ENCODE measurements at places on chromosomes 3 and 15.

GRCh38 chr15:98856532-98856907 is 151.1 kb downstream of the PGPEP1L start:
- DNase-seq, result no peak

DNA sequence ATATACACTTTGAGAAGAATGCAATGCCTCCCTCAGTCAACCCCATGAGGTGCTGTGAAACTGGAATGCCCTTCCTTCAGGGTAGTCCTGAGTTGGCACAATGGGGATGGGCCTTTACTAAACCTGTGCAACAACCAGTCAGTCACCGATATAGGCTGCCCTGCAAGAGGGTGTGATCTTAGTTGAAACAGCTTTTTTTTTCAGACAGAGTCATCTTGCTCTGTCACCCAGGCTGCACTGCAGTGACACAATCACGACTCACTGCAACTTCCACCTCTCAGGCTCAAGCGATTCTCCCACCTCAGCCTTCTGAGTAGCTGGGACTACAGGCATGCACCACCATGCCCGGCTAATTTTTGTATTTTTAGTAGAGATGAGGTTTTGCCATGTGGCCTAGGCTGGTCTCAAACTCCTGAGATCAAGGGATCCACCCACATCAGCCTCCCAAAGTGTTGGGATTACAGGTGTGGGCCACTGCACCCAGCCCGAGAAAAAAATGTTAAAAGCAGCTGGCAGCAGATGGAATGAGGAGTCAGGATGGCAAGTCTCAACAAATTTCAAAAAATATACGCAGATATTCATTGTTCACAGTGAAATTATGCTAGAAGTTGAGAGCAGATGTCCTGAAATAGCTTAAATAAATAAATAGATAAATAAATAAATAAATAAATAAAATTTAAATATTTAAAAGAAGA is 31.8 kb downstream of the MYO5A start:
- DNase-seq, result no peak

DNA sequence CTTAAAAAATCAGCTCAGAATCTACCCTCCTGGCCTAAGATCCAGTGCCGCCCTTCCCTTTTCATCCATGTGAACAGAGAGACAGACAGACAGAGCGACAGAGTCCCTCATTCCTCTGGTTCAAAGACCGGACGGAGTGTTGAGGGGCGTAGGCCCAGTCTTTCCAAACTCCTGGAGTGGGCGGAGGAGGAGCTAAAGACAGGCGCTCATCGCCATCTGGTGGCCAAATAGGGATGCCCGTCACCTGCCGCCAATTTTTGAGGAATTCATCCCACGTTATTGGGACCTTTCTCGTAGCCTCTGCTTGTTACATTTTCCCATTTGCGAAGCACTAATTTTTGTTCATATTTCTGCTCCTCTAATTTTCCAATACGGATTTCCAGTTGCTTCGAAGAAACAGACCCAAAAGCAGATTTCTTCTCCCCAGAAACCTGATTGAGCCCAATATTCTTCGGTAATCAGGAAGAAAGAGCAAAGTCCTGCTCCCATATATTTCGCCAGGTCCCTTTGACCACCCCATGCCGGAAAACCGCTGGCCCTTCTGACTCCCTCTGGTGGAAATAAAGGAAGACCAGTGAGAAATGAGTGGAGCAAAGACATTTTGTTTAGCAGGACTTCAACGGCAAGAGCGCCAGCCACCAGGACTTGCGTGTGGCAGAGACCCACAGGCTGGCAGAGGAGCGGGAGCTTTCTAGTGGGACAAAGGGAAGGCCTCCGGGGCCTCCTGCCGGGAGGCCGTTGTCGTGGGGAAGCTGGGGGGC is 88.0 kb downstream of the LRRK1 start:
- peak; percentile 81 for DNase-seq

DNA sequence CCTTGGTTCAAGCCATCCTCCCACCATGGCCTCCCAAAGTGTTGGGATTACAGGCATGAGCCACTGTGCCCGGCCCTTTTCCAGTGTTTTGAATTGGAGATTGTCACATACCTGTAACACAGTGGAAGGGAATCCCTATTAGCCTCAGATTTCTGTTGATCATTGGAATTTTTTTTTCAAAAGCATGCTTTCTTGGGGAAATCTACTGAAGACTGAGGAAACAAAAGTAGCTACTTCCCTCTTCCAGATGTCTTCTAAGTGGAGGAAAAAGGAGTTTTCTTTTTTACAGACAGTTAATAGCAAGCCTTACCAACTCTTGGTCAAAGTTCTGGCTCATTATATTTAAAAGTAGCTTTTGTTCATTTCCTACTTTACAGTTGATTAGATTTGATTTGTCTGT is 33.7 kb downstream of the CHD2 start:
- no peak for DNase-seq

GRCh38 chr3:41652506-41652905 is 309.4 kb downstream of the ULK4 start:
- no peak for DNase-seq

- DNase-seq, result no peak
These were observed 17.1 kb upstream of the ABTB1 start for GRCh38 chr3:127655641-127656040.

DNA sequence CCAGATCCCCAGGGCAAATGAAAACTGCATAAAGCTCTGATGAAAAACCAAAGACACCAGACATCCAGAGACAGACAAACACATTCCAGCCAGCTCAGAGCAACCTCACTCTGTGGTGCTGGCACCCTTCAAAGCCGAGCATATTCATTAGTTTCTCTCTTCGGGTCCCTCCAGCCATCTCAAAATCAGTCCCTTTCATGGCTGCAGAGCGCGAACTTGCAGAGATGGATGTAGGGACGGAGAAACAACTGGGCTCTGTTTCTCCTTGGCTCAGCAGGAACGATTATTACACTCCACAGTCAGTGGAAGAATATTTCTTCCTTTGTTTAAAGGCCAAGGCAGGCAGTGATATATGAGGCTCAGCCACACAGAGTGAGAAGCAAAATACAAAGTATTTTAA is 50.4 kb upstream of the SYN2 start:
- no peak for DNase-seq

DNA sequence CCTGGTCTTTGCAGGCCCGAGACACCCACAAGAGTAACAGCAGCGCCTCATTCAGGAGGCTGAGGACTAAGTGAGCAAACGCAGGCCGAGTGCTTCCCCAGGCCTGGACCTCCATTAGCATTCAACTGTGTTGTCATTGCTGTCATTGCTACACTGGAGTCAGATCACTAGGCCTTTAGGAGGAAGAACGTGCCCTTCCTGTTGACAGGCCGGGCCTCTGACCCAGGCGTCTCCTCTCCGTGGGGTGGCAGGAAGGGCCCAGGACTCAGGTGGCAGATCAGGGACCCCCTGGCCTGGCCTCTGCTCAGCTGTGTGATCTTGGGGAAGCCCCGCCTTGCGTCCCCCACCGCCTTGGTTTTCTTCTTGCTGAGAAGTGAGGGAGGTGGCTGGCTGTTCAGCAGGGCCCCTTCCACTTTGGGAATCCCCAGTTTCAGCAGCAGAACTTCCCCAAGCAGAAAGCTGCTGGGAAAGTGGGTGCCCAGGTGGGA is 19.1 kb downstream of the ZDHHC19 start:
- no peak for DNase-seq

- DNase-seq, result peak; percentile 40
These were observed 20.1 kb downstream of the GXYLT2 start for GRCh38 chr3:72907731-72908620.

GRCh38 chr3:35644451-35644850 is 5.1 kb downstream of the ARPP21 start:
- DNase-seq, result no peak

DNA sequence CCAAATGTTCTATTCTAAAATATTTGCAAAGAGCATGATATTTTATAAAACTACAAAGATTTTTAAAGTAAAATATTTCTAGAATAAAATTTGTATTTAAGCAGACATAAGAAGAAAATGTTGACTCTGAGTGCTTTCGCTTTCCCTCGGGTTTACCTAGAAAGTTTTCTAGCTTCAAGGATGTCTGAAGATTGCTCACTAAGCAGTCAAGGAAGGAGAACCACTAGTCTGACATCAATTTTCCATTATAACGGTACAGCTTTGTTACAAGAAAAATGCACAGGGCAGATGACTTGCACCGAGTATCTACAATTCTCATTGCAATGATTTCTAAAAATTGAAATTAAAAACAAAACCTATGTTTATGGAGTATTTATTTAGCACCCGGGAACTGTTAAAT is 14.2 kb downstream of the GPR15 start:
- no peak for DNase-seq

DNA sequence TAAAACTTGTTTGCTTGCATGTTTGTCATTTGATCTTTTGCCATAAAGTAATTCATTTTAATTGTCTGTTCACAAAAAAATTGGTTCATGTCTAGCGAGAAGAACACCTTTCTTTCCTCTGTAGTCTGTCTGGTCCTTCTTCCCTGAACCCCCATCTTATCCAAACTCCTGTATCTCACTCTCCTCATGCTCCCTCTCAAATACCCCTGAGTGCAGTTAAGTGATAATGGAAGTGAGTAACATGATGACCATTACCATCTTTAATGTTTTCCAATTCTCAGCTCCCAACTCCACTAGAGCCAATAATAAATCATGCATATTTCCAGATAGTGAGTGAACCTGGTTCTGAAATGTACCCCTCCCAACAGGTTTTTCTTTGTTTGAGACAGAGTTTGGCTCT is 14.2 kb upstream of the KCNMB3 start:
- no peak for DNase-seq

DNA sequence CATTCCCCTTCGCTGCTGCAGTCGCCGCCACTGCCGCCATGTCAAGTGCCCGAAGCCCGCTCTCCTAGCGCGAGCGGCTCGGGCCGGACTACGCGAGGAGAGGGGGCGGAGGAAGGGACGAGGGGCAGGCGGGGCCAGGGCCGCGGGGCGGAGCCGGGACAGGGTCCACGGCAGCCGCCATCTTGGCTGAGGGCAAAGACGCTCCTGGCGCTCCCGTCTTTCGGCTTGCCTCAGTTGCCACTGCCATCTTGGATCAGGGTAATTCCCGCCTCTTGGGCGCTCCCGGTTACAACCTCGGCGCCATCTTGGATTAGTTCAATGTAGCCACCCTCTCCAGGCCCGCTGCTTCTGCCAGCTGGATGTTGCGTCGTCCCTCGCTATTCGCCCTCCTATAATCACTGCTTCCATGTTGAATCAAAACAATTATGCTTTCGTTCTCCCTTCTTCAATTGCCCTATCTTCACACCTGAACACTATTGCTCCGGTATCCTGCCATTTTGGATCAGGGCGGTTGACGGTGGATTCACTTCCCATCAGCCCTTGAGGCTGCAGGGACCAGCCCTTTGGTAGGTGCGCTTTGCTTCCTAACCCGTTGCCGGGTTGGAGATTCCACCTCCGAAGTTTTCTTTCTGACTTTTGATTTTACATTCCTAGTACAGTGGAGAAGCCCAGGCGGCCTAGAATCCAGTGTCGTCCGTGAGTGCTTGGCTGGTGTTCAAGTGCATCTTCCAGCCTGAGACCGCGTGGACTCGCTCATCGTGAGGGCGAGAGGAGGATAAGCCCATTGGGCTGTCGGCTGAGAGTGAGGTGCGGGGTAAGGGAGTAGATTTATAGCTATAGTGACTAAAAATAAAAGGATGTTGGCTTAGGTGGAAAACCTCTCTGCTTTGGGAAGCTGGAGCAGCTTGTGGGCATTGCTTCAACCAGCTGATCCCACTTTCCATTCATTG is at the start of gene HACD2:
Gene HACD2, minus strand, starts transcription at position 66 of the 950 bp plus-strand sequence. Its CDS starts 26 bp downstream, at position 40.
- DNase-seq, result peak; percentile 96

DNA sequence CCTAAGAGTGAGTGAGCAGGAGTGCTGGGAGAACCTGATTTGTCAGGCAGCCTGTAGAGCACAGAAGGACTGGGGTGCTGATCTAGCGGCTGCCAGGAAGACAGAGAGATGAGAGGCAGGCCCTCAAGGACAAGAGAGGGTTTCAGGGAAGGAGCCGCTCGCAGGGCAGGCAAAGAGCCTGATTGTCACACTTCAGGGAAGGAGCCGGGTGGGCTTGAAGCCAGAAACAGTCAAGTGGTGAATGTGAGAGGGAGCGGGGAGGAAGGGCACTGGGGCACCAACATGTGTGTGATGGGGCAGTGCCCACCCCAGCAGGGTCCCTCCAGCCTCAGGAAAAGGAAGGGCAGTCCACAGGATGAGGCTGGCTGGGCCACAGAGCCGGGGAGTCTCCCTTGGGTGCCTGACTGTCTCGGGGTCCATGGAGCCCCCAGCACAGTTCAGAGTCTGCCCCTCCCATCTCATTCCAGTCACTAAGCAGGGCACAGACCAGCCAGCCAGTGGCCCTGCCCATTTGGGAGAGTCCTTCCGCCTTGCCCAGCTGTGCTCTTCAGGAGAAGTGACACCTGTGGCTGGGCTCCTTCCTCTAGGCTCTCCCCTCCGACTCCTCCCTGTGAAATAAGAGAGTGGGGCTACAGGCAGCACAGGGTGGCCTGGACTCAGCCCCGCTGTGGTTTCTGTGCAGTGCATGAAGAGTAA is 148.6 kb downstream of the RAB11A start:
- no peak for DNase-seq

DNA sequence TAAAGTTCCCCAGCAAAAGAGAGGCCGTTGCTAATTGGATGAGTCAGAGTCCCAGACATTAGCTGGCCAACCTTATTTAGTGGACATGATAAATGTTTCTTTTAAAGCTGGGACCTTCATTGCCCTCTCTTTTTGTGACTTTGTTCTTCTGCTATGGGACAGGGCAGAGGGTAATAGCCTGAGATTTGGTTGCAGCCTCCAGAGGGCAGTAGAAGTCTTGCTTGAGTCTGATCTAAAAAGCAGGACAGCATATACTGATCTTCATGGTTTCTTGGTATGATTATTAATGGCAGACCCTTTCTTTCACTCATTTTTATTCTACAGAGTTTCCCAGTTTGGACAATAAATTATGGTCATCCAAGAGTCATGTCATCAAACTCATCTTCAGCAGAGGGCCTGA is 25.1 kb upstream of the ZKSCAN7 start:
- no peak for DNase-seq

DNA sequence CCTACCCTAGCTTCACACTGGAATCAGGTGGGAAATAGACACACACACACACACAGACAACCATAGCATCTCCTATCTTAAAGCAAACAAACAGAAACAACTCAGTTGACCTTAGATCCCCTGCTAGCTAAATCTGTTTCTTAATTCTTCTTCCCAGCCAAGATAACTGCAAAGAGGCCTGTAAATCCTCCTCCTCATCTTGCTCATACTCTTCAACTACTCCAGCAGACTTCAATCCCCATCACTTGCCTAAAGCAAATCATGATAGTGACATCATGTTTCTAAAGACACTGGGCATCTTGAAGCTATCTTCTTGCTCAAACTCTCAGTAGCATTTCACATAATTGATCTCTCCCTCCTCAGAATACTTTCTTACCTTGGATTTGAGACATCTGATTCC is 303.0 kb downstream of the RBMS3 start:
- no peak for DNase-seq

DNA sequence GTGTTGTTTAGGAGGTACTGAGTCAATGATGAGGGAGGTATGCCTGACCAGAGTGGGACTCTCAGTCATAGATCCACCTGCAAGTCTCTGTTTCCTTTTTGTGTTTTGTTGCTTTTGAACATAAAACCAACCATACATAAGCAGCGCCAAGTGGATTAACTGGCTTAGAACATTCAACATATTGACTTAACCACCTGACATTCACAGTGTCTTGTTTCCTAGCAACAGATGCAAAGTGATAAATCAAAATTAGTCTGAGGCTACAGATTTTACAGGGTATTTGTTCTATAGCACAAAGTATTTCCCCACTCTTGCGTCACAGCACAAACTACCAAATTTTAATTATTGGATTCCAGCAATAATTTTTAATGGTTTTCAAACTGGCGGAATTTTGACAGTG is 283.8 kb downstream of the BBX start:
- no peak for DNase-seq

GRCh38 chr15:100671858-100672543 is 69.6 kb downstream of the ASB7 start:
- DNase-seq, result no peak

Data from heart right ventricle (tissue), 16 donors.